ENCODE measurements at places on chromosomes 6 and 20.

DNA sequence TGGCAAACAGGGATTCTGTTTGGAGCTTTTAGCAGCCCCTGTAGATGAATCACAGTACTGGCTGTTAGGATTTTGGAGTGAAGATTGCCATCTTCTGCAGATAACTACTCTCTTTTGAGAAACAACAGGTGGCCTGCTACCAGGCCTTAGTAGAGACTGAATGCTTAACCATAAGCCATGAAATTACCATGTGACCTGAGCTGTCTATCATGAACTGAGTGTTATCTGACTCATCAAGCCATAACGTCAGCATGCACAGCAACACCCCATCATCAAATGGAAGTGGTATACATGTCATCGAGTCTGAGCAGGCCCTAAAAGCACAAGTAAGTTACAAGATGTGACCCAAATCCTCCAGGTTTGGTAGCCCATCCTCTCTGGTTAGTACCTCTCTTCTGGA lies 132.6 kb downstream of the GPR63 start:
- no peak for DNase-seq

DNA sequence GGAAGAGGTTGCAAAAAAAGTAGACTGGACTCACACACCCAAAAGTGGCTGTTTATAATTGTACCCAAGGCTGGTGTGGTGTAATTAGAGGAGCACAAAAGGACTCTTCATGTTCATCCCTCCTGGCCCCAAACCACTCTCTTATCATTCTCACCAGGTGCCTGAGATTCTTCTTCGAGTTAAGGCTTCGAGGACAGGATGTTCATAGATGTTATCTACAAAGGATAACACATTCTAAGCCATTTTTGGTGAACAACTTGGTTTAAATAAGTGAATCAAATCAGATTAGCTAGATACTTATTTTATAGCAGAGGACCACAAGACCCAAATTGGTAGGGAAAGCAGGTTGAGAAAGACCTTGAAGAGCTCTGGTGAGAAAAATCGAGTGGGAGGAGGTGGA lies 73.1 kb upstream of the SUPT3H start:
- DNase-seq: no peak

DNA sequence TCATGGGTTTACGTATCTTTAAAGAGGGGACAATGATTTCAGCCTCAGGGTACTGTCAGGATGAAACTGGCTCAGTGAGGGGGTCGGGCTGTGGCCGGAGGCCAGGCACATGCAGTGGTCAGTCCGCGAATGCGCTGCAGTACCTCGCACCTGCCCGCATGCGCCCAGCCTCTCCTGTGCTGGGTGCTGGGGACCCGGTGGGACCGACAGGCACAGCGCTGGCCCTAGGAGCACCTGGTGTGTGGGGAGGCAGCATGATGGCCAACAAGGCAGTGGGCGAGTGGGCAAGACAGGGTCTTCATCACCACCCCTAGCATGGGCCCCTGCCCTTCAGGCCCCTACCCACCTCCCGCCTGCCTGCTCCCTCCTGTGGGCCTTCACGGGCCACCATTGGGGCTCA lies 970 bp upstream of the CABLES2 start:
- no peak for DNase-seq

DNA sequence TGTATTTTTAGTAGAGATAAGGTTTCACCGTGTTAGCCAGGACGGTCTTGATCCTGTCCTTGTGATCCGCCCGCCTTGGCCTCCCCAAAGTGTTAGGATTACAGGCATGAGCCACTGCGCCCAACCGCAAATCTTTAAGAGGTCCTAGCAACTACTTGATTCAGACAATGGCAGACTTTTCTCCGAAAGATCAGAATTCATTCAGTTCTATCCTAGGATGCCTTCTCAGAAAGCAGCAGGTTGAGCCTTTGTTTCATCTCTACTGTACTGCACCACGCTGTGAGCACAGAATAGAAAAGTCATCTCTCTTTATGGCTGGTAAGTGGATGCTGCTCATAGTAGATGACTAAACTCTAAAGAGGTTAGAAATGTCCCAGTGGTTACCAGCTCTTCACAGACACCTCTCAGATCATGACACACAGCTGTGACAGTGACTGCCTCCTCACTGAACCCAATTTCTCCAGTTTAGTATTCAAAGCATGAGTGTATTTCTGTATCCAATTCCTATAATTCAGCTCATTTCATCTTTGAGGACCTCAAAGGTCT lies 6.0 kb upstream of the HSF2 start:
- no peak for DNase-seq

DNA sequence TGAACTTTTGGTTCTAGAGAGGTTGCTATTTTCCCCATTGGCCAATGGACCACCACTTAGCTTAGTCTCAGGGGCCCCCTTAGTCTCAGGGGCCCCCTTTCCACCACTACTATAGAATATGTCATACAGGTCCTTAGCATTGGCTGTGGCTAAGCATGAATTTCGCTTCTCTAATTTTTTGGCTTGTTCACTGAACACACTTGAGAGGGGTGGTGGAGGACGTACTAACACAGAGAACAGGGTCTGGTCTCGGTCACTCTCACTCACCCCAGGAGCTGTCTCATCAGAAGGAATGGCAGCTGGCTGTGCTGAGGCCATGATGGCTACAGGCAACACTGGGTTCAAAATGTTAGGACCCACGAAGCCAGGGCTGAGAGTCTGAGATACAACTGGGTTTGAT lies 30.3 kb downstream of the ZNF318 start:
- no peak for DNase-seq

- DNase-seq: peak; percentile 78
Observed at GRCh38 chr6:142926494-142927270, 18.3 kb downstream of the HIVEP2 start.

DNA sequence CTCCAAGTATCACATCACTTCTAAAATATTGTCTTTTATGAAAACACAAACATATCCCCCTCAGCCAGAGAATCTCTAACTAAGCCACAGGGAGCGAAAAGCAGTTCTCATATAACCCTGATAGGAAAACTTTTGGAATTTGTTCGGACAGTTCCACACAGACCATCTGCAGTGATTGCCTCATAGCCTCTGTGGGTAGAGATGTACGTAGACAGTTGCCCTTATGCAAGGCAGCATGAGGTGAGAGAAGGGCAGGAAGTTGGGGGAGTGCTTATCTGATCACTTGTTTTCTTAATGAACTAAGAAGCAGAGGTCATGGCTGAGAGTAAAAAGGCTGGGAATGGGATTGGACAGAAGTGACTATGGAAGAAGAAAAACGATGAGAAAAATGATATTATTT lies 39.6 kb downstream of the SLC23A2 start:
- DNase-seq: no peak

DNA sequence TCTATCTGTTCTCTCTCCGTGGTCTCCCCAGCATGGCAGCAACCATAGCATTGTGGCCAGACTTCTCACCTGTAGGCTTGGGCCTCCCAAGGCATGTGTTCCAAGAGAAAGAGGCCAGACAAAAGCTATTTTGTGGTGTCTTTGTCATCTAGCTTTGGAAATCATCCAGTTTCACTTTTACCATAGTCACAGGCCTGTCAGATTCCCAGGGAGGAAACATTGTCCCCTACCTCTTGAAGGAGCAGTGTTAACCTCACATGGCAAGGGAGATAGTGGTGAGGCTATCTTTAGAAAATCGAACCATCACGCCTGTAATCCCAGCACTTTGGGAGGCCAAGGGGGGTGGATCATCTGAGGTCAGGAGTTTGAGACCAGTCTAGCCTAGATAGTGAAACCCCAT lies 42.3 kb upstream of the RALGAPA2 start:
- no peak for DNase-seq

DNA sequence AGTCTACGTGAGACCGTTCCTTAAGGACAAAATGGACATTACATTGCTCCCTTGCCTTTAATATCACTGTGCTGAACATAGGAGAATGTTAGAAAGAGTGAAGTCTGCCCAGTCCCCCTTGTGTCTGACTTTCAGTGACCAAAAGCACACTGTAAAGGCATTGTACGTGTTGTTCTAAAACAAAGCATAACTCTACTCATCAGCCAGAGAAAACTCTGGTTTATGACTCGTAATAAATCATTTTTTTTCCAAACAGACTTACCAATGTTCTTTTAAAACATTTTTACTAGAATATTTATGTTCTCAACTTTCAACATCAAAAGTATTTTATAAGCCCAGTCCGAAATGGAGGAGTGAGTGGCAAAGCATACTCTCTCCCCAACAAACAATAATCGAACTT lies 262.5 kb downstream of the GJA1 start:
- DNase-seq: no peak

GRCh38 chr20:47652794-47653193 lies 132.5 kb downstream of the SULF2 start:
- no peak for DNase-seq

GRCh38 chr6:7921046-7921445 lies 10.5 kb upstream of the TXNDC5 start:
- no peak for DNase-seq

DNA sequence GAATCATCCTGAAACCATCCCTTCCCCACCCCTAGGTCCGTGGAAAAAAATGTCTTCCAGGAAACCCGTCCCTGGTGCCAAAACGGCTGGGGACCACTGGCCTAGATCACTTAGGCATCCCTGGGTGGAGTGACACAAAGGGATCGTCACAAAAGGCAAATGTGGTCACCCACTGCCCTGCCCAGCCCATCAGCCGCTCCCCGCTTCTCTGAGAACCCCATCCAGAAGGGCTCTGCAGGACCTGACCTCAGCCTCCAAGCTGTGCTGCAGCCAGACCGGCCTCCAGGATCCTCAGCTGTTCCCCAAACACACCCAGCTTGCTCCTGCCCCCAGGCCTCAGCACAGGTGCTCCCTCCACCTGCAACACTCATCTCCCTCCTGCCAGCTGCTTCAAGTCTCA lies 61.6 kb downstream of the PREX1 start:
- no peak for DNase-seq

Measured in muscle of arm (tissue), 14 donors.